ENCODE measurements at places on chromosomes 11 and 22.

GRCh38 chr11:90148900-90149299 lies 14.4 kb downstream of the NAALAD2 start:
- no peak for DNase-seq

DNA sequence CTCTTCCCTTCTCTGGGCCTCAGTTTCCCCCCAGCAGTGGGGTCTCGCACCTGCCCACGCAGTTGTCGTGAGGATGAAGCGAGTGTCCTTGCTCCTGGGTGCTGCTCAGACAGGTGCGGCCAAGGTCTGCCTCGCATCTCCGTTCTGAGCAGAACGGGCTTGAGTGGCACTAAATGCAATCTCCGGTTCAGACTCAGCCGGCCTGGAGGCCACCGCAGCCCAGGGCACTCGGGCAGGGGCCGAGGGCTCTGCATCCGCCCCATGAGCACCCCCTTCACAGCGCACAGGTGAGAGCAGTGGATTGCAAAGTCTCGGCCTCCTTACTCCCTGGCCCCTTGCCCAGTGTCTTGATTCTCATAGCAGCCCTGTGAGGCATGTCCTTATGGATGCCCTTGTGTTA lies 30.1 kb upstream of the SLC22A12 start:
- DNase-seq = no peak

DNA sequence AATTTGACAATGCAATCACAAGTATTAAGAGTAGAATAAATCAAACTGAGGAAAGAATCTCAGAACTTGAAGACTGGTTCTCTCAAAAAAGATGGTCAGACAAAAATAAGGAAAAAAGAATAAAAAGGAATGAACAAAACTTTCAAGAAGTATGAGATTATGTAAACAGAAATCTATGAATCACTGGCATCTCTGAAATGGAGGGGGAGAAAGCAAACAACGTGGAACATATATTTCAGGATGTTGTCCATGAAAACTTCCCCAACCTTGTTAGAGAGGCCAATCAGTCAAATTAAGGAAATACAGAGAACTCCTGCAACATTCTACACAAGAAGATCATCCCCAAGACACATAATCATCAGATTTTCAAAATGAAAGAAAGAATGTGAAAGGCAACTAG lies 235.7 kb downstream of the SBF2 start:
- DNase-seq = no peak

- no peak for DNase-seq
Observed at GRCh38 chr22:37559901-37560607, at the start of gene CDC42EP1. CDC42EP1 (plus strand) TSS chr22:37560480; CDS start chr22:37566350, 5,870 bp downstream.

GRCh38 chr11:119875841-119876600 lies 147.0 kb upstream of the NECTIN1 start:
- DNase-seq = no peak

DNA sequence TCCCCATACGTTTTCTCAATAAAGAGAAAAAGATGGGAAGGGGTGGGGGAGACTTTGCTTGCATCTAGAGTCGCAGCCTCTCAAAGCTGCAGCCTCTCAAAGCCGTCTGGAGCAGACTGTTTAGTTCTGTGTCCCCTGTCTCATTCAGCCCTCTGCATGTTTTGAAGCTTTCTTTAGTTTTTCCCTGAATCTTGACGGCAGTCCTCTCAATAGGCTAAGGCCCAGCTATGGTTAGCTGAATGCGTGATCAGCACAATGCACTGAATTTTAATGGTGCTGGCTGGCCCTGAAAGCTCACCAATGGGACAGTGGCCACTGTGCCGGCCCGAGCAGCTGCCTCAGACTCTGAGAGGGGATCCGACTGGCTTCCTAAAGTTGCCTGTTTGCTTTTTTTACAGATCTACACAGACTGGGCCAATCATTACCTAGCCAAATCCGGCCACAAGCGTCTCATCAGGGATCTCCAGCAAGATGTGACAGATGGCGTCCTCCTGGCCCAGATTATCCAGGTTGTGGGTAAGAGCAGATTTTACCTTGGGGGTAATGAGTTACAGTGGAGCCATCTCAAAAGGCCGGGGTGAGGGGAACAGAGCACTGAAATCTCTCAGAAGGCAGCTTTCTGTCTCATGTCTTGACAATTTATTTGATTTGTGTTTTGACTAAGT lies 119.6 kb downstream of the NAV2 start:
- DNase-seq = no peak

DNA sequence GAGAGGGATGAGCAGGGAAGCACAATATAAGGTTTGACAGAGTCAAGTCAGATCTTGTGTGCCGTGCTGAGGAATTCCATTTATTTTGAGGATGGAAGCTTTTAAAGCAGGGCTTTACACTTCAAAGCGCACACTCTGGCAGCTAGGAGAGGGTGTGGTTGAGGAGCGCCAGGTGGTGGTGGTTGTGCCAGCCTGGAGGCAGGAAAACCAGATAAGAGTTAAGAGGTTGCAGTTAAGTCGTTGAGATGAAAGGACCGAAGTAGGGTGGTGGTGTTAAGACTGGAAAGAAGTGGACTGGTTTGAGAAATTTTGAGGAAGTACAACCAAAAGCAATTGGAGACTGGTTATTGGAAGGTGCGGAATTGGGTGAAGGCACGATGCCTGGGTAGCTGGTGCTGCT lies 231.6 kb upstream of the TBCEL start:
- no peak for DNase-seq

DNA sequence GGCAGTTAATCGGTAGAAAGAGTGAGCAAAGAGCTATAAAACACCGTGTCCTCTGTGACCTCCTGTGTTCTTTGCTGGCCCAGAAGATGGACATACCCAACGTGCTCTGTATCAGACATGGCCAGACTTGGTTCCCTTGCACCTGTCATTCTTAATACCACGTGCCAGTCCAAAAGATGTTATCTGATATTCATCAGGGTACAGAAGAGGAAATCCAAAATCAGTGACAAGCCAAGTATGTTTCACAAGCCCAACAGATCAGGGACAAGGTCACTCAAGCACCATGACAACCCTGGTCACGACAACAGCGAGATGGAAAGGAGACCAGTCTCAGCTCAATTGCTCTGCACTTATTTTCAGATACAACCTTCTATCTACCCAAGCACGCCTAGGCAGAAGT lies 3.4 kb downstream of the LRP4 start:
- no peak for DNase-seq

- no peak for DNase-seq
Observed at GRCh38 chr11:84524422-84525051, 1102.6 kb downstream of the DLG2 start.

Data from stimulated activated CD4-positive, alpha-beta T cell treated with anti-CD3 and anti-CD28 coated beads, Interleukin-4, amount 100 ng/mL, for 1 hour (primary cell).